ENCODE measurements at places on chromosomes 4 and X. TPM values are rescaled to one million over a fixed set of nuclear protein-coding genes. Genes with fewer than 3 reads are reported as not detected.

The RIBC1 gene
- total RNA-seq: 0.29 TPM

The GAGE12J gene
- not detected for total RNA-seq

The FRG1 gene
- 35.7 TPM for total RNA-seq

GRCh38 chr4:27094783-27095182 lies 234.1 kb downstream of the STIM2 start:
- DNase-seq: no peak
- H3K4me1 ChIP-seq: no peaks in the 10 kb centered on the region
- no peak overlapping the region for H3K4me3 ChIP-seq
- H3K36me3 ChIP-seq: no peaks in the 10 kb centered on the region

GRCh38 chr4:185017964-185018772 lies at the start of gene HELT:
Gene HELT (plus strand): TSS chr4:185018490. CDS start chr4:185018929, 439 bp downstream.
- DNase-seq: no peak
- peaks cover 92% of the 10 kb centered on the region for H3K27me3 ChIP-seq
- H3K4me3 ChIP-seq: no peak within 1 kb of the TSS
- no peak within 1 kb of the TSS for H3K27ac ChIP-seq

DNA sequence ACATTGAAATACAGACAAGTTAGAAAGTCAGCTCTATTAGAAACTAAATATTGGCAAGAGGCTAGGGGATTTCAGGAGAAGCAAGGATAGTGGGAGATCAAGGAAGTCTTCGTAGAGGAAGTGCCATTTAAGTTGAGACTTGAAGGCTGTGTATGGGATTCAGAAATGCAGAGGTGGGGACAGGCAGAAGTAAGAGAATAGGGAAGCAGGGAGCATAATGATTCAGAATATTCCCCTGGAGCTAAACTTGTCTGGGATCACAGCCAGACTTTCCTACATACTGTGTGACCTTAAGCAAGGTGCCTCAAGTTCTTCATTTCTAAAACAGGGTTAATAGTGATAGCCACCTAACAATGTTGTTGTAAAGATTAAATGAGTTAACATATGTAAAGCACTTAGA lies 108.8 kb downstream of the DDIT4L start:
- no peak overlapping the region for H3K27ac ChIP-seq
- no peak overlapping the region for H3K4me3 ChIP-seq
- H3K4me1 ChIP-seq: no peaks in the 10 kb centered on the region
- no peaks in the 10 kb centered on the region for H3K36me3 ChIP-seq

GRCh38 chrX:39675619-39676018 lies 422.1 kb downstream of the BCOR start:
- peak; percentile 70 for DNase-seq
- H3K27ac ChIP-seq: peak overlapping the region; percentile 48
- no peaks in the 10 kb centered on the region for H3K36me3 ChIP-seq
- H3K4me1 ChIP-seq: peaks cover 5% of the 10 kb centered on the region

DNA sequence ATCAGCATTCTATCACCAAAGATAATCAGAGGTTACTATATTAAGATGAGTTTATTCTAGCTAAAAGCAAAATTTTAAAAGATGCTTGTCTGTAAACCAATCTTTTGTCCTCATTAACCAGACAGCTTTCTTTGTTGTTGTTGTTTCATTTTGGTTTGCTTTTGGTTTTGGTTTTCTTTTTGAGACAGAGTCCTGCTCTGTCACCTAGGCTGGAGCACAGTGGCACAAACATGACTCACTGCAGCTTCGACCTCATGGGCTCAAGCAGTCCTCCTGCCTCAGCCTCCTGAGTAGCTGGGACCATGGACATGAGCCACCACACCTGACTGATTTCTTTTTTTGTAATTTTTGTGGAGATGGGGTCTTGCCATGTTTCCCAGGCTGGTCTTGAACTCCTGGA lies 102.9 kb downstream of the COX18 start:
- no peaks in the 10 kb centered on the region for H3K27me3 ChIP-seq
- no peak overlapping the region for H3K27ac ChIP-seq
- H3K4me1 ChIP-seq: peaks cover 25% of the 10 kb centered on the region
- H3K36me3 ChIP-seq: no peaks in the 10 kb centered on the region
- H3K4me3 ChIP-seq: no peak overlapping the region

- H3K27me3 ChIP-seq: peaks cover 8% of the 10 kb centered on the region
- no peak overlapping the region for H3K27ac ChIP-seq
- no peak for DNase-seq
- peaks cover 6% of the 10 kb centered on the region for H3K4me1 ChIP-seq
- no peaks in the 10 kb centered on the region for H3K36me3 ChIP-seq
These were observed 16.3 kb downstream of the SPON2 start for GRCh38 chr4:1156069-1156468.

- peaks cover 19% of the 10 kb centered on the region for H3K4me1 ChIP-seq
- H3K27ac ChIP-seq: peak overlapping the region; percentile 68
- DNase-seq: no peak
- no peaks in the 10 kb centered on the region for H3K36me3 ChIP-seq
- H3K4me3 ChIP-seq: no peak overlapping the region
These were observed 19.6 kb downstream of the CYP2U1 start for GRCh38 chr4:107950746-107951540.

DNA sequence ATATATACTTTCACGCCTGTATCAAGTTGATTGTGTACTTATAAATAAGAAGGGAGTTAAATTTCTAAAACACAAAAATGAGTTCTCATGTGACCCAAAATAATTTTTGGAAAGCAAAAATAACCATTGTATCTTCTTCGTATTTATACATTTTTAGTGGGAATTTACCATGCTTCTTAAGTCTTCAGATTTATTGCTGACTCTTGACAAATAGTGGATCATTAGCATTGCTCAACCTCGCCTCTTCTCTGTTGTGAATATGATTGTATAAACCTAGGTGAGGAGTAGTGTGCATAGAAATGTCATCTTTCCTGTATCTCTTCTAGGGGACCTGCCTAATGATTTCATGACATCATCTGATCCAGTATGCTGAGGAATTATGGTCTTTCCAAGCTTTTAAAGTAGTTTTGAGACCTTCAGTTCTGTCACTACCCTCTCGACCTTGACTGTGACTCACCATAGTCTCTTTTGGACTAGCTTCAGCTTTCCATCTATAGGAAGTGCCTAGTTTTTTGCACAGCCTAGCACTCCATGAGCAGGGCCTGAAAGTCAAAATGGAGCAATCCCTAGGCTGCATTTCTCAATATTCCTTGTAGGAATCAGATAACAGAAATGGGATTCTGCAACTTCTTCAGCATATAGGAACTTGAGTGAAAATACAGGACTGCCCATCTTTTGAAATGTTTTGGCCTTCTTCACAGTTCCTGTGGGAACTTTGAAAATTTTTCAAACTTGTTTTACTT lies 157.6 kb downstream of the ARX start:
- no peaks in the 10 kb centered on the region for H3K36me3 ChIP-seq
- H3K27me3 ChIP-seq: no peaks in the 10 kb centered on the region
- no peak overlapping the region for H3K4me3 ChIP-seq

GRCh38 chr4:28149762-28150161 lies 1289.1 kb downstream of the STIM2 start:
- DNase-seq: no peak
- H3K36me3 ChIP-seq: no peaks in the 10 kb centered on the region
- no peak overlapping the region for H3K4me3 ChIP-seq
- H3K27me3 ChIP-seq: no peaks in the 10 kb centered on the region

- H3K36me3 ChIP-seq: no peaks in the 10 kb centered on the region
- no peaks in the 10 kb centered on the region for H3K27me3 ChIP-seq
- peaks cover 4% of the 10 kb centered on the region for H3K4me1 ChIP-seq
- no peak overlapping the region for H3K4me3 ChIP-seq
These were observed 682.2 kb upstream of the DIAPH2 start for GRCh38 chrX:96002431-96002830.

DNA sequence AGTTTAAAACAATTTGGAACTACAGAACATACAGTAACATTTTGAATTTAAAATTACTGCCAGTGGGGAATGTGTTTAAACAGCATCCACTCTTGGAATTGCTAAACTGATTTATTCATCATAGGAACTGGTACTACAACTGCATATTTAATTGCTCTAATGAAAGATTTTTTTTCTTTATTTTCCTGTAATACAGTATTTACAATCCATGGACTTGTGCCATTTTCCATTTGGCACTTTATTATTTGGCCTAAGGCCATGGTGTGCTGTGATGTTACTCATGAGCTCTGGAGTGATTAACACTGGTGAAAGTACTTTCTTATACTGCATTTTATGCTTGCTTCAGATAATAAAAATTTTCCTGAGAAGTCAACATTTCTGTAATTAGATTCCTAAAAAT lies 69.7 kb upstream of the NUDT6 start:
- no peak overlapping the region for H3K27ac ChIP-seq
- peaks cover 3% of the 10 kb centered on the region for H3K4me1 ChIP-seq

- no peaks in the 10 kb centered on the region for H3K36me3 ChIP-seq
- H3K27ac ChIP-seq: no peak overlapping the region
- no peaks in the 10 kb centered on the region for H3K4me1 ChIP-seq
- H3K4me3 ChIP-seq: no peak overlapping the region
- peaks cover 8% of the 10 kb centered on the region for H3K27me3 ChIP-seq
- DNase-seq: no peak
These were observed 54.0 kb upstream of the PACRGL start for GRCh38 chr4:20646287-20646686.

GRCh38 chr4:164765833-164766232 lies 11.9 kb downstream of the SMIM31 start:
- H3K4me3 ChIP-seq: no peak overlapping the region
- H3K27ac ChIP-seq: no peak overlapping the region
- no peaks in the 10 kb centered on the region for H3K4me1 ChIP-seq
- no peaks in the 10 kb centered on the region for H3K36me3 ChIP-seq
- no peaks in the 10 kb centered on the region for H3K27me3 ChIP-seq

DNA sequence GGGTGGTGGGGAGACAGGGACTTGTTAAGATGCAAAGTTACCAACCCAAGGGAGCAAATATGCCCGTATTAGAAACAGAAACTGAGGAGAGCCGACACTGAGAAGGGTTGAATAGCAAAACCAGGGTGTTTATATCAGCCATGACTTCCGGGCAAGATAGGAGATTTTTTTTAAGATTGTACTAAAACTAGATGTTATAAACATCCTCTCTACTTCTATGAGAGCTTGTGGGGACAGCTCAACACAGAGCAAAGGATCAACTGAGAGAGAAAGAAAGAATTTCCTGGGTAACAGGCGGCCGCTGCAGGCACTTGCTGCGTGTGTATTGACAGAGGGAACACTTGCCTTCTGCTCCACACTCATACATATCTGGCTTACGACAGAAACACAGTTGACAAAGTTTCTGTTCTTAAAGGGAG lies 49.1 kb upstream of the FBXW7 start:
- no peak overlapping the region for H3K27ac ChIP-seq
- peaks cover 19% of the 10 kb centered on the region for H3K27me3 ChIP-seq
- DNase-seq: no peak

DNA sequence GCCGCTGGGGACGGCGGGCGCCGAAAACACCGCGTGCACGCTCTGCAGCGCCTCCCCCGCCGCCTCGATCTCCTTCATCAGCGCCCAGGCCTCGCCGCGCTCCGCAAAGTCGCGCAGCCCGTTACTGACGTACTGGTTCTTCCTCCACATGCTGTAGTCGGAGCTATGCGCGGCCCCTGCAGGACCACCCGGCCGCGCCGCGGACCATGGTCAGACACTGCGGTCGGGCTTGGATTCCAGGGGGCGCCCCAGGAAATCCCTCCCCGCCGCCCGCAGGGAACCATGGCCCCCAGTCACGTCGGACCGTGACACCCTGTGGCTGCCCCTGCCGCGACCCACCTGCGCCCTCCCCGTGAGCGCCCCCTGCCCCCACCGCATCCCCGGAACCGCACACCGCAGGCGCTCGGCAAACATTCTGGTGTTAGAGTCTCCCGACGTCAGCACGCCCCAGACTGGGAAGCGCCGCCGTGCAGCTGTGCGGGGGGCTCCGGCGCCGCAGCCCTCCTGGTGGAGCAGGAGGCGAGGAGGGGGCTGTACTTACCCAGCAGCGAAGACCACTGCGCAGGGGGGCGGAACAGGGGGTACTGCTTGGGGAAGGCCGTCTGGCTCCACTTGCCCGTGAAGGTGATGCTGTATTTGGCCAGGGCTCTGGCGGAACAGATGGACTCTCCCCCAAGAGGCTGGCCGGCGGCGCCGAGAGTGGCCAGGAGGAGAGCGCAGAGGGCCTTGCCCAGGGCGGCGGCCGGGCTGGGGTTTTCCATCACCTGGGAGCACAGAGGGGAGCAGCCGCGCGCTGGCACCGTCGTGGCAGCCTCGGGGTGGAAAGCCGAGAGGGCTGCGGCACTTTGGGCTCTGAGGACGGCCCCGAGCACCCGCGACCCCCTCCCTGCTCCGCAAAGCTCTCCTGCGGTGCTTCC lies 814 bp downstream of the SPON2 start:
- DNase-seq: peak; percentile 85
- peaks cover 6% of the 10 kb centered on the region for H3K4me1 ChIP-seq
- H3K27me3 ChIP-seq: peaks cover 28% of the 10 kb centered on the region
- peak overlapping the region; percentile 46 for H3K4me3 ChIP-seq

DNA sequence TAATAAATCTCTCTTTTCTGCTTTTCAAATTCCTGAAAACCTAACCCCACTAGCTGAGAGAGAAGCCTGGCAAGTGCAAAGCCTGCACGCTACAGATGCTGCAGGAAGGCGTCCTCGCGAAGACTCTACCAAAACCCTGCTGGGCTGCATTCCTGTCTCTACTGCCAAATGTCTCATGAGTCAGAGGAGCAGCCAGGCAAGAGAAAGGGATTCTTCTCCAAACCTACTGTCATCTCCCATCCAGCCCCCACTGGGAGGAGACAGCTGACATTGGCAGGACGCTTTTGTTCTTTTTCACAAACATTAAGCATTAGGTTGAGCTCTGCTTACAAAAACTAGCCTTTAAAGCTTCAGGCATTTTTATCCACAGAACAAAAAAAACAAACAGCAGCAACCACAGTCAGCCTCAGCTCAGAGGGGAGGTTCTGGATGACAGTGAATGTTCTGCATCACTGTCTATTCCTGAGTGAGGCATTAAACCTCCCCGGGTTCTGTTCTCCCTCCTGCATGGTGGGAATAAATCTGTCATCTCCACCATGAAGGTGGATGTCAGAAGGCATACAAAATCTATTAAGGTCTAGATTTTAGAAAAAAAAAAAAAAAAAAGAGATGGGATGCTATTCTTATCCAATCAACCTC lies 18.0 kb downstream of the CRMP1 start:
- no peak overlapping the region for H3K4me3 ChIP-seq
- no peak for DNase-seq
- no peaks in the 10 kb centered on the region for H3K36me3 ChIP-seq
- no peaks in the 10 kb centered on the region for H3K4me1 ChIP-seq
- H3K27me3 ChIP-seq: peaks cover 4% of the 10 kb centered on the region
